ENCODE measurements at places on chromosomes 7 and 10.

DNA sequence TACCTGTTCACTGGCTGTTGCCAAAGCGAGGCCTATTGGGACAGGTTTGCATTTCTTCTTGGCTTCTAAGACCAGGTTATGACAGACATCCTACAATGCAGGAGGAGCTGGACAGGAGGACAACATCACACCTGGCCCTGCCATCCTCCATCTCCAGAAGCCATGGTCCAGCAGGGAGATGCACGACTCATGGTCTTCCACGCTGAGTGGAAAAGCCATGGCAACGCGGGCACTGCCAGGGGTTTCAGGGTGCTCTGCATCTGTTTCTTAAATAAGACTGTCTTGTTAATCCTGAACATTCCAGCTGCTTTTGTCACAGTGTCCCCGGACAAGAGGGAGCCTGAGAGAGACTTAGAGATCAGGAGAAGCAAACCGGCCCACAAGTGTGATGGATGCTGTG lies 40.3 kb downstream of the CLRN3 start:
- no peak for DNase-seq

DNA sequence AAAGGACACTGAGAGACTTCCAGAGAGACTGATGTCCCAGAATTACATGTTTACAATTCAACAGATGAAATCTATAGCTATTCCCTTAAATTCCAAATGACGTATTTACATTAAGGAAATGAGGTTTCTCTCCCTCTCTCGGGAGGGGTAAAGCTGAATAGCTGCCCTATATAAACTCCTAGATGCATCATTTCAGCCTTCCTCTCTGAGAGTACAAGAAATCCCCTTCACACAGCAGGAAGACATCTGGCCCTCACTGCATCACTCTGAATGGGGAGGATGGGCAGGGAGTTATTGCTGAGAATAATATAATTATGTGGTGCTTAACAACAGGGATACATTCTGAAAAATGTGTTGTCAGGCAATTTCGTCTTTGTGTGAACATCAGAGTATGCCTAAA lies 11.0 kb downstream of the POT1 start:
- DNase-seq: no peak

- no peak for DNase-seq
These were observed 12.3 kb upstream of the TRDMT1 start for GRCh38 chr10:17213646-17214349.

- peak; percentile 39 for DNase-seq
These were observed 876 bp downstream of the DNAH11 start for GRCh38 chr7:21543528-21544302.

GRCh38 chr10:79285315-79286197 lies 61.7 kb upstream of the PPIF start:
- DNase-seq: no peak

- no peak for DNase-seq
These were observed 117.5 kb upstream of the AGK start for GRCh38 chr7:141433698-141434097.

DNA sequence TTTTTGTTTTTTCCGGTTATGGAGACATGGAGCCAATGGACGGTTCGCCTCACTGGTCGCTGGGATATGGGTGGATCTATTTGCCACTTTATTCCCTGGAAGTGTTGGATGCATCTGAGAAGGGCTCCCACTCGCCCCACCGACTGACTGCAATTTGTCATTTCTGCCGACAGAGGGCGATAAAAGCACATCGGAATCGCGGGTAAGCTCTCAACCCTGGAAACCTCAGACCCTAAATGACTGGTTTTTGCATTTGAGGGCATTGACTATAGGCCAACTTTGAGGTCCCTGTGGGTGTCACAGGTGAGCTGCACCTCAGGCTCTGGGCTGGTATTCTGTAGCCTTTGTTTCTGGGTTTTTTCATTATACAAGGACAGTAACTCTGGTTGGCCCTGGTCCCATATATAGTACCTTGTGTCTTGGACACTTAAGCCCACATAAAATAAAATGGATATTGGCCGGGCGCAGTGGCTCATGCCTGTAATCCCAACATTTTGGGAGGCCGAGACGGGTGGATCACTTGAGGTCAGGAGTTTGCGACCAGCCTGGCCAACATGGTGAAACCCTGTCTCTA lies 11.9 kb upstream of the OPALIN start:
- peak; percentile 15 for DNase-seq

GRCh38 chr10:4763513-4763912 lies 62.5 kb upstream of the AKR1E2 start:
- DNase-seq: no peak

DNA sequence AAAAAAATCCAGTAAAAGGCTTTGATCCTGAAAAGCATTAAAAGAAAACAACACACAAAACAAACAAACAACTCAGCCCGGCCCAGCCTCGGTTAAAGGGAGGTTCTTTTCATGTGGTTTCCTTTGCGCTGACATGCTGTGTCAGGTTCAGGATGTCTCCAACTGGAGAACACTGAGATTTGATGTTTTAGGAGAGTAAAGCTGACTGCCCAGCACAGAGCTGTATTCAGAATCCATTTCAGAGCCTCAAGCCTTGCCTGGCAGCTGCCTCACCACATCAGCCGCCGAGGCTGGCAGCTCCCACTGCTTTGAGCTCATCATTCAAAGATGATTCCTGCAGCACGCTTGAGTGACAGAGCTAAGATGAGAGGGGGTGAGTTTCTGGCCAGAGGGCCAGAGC lies 205.8 kb upstream of the LYZL1 start:
- DNase-seq: no peak

DNA sequence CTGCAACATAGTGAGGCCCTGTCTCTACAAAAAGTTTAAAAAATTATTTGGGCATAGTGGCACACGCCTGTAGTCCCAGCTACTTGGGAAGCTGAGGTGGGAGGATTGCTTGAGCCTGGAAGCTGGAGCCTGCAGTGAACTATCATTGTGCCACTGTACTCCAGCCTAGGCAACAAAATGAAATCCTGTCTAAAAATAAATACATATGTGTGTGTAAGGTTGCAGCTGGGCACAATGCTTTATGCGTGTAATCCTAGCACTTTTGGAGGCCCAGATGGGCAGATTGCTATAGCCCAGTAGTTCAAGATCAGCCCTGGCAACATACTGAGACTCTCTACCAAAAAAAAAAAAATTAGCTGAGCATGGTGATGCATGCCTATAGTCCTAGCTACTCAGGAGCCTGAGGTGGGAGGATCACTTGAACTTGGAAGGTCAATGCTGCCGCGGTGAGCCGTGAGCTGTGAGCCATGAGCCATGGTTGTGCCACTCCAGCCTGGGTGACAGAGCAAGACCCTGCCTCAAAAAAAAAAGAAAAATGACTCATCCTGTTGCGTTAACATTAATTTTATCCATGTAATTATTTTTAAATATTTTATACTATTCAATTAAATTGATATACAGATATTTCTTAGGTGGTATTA lies 38.3 kb downstream of the CCAR1 start:
- DNase-seq: no peak

GRCh38 chr10:102869258-102870198 lies at the start of gene AS3MT:
Gene AS3MT, plus strand, starts transcription at chr10:102869470. Its CDS starts 123 bp downstream, at chr10:102869593.
- DNase-seq: no peak

- no peak for DNase-seq
These were observed 180.1 kb downstream of the ARID5B start for GRCh38 chr10:62081341-62082270.

DNA sequence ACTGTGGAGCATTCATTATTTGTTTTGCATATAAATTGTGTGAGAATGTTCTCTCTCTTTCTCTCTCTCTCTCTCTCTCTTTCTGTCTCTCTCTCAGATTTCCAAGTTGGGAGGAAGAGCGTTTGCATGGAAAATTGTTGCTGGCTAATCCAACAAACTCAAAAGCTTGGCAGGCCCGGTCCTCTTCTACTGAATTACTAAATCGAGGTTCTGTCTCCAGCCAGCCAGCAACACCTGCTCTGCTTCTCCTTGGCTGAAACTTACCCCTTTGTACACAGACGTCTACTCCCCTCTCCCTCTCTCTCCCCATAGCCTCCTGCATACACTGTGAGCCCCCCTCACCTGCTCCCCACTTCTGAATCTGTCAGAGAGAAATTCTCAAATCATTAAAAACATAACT lies 996.4 kb upstream of the AUTS2 start:
- no peak for DNase-seq

GRCh38 chr7:155798673-155799439 lies 13.4 kb downstream of the SHH start:
- DNase-seq: no peak

DNA sequence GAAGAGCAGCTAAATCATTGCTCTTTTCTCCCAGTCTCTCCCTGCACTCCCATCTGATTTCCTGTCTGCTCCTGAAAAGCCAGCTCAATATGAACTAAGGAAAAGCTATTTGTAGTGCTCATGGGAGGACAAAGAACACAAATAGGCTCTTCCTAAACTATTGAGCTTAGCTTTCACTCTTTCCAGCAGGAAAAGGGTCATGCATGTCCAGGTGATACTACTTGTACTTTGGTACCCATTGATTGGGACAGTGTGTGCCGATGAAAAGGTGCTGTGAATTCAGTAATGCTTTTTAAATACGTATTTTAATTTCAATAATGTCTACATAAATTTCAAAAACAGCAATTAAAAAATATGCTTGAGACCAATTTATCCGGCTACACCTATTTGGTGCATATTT lies 37.5 kb upstream of the ATXN7L1 start:
- DNase-seq: no peak

DNA sequence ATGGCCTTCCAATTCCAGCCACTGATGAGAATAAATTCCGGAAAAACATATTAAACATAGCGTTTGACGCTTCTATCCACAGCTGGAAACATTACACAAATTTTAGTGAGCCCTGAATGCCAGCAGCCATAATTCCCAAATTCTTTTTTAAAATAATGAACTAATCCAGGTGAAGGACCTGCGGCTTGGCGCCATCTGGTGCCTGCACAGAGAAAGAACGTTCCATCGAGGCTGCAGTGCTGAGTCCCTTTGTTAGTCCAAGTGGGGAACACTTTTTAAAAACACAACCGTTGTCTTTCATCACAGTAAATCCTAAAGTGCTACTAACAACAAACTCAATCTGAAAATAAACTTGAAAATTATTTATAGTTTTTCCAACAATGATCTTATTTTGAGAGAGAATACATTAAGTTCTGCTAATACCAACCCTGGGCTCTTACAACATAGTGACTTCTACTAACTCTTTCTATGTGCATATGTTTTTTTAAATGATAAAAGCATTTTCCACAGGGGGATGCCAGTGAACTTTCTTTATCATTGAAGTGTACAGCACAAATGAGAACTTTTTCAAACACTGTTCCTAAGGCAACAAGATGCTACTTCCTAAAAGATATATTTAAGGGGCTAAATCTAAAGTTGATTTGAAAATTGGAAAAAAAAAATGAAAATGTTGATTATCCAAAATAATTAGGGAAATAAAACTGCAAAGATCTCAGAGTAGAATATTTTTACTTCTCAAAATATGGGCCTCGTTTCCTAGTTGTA lies 166.9 kb upstream of the RNF32 start:
- DNase-seq: no peak

DNA sequence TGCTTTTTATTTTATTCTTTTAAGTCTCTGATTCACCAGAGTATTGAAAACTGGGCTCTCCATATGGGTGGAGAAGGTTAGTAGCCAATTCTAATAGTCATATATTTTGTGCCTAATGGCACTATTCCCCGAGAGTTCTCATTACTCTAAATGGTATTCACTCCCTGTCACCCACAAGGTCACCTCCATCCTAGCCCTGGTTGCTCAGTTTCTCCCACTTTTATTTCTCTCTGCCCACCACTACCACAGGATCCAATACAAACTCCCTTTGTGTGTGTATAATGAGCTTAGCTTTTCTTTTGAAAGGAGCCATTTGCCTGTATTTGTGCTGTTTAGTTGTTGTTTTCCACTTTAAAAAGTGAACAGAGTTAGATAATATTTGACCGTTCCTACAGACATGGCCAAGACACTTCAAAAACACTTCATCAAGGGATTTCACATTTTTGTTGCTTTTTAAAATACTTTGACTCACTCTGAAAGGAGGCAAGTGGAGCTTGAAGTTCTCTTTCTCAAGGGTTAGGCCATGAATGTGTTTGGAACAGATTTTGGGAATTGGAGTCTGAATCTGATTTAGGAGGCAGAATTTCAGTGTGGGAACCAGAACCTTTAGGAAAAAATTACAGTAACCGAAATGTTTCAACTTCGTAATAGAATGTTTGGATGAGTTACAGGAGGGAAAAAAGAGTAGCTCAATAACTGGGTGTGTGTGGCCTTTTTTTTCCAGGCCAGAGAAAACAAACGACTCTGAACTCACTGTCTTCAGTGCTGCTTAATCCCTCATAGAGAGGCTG lies 321.3 kb downstream of the BICC1 start:
- no peak for DNase-seq

DNA sequence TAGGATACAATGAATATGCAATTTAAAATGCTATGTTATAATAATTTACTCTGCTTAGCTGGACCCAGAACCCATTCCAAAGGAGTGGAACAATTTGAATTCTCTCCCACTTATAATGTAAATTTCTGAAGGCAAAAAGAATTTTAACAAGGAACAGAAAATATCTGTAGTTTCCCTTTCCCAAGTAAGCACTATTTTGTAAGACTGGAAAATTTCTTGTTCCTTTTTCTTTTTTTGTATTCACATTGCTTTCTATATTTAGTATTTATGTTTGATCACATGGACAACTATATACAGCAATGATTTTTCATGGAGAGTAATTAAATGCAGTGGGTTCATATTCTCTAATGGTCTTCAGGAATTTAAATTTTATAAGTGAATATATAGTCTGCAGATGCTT lies 127.4 kb downstream of the GPR85 start:
- DNase-seq: no peak

DNA sequence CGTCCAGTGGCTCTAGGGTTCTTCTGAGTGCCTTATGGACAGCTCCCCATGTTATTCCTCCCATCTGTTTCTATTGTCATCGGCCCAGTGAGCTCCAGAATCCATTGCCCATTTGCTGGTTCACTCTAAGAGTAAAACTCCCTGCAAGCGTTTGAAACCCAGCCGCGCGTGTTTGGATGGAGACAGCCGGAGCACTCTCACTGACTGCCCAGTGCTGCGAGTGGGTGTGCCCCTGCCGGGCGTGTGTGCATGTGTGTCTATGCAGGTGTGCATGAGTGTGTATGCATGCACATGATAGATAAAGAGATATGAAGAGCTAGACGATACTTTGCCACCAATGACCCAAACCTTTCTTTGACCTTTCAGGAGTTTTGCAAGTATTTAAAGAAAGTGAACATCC lies 347.2 kb upstream of the MKI67 start:
- no peak for DNase-seq

DNA sequence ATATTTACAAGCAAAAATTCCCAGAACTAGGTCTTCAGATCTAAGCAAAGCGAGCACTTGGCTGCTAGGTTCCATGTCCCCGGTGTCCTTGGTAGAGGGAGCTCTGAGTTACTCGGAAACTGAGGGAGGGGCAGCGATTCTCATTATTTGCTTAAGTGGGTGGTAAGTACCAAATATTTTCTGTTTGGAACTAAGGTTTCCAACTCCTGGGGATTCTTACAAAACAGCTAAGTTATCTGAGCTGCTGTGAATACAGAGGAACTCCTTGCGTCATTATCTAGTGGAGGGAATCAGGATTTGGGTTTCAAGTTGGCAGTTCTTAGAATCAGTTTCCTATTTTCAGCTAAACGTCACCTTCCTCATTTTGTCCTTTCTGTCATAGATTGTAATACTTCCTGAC lies 76.8 kb upstream of the IKZF1 start:
- no peak for DNase-seq
